ENCODE measurements at places on chromosomes 3 and 15.
A peak's percentile ranks its signal among the peaks of the same experiment; 100 is the strongest.

DNA sequence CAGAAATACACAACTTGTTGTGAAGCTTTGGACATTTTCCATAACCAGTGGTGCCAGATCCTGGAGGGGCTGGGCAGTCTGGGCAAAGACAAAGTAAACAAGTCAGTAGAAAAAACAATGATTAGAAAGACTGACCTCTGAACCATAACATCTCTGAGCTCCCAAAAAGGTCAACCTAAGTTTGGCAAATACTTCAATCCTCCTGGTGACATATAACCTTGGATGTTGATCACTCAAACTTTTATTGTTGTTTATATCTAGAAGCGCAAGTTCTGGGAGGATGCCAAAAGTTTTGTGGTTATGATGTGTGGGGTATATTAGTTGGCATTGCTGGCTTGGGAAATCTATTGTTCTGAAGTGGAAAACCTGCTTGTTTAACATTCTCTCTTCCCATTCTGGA lies 257.7 kb downstream of the DIPK2A start:
- DNase-seq, result peak; percentile 77

DNA sequence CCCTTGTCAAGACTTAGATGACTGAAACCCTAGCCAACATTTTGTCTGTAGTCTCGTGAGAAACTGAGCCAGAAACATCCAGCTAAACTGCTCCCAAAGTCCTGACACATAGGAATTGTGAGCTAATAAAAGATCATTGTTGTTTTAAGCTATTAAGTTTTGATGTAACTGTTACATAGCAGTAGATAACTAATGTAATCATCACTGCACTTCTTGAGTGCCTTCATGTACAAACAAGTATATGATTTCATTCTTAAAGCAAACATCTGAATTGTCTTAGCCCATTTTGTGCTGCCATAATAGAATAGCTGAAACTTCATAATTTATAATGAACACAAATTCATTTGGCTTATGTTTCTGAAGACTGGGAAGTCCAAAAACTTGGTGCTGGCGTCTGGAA lies 87.3 kb downstream of the NSUN3 start:
- no peak for DNase-seq

DNA sequence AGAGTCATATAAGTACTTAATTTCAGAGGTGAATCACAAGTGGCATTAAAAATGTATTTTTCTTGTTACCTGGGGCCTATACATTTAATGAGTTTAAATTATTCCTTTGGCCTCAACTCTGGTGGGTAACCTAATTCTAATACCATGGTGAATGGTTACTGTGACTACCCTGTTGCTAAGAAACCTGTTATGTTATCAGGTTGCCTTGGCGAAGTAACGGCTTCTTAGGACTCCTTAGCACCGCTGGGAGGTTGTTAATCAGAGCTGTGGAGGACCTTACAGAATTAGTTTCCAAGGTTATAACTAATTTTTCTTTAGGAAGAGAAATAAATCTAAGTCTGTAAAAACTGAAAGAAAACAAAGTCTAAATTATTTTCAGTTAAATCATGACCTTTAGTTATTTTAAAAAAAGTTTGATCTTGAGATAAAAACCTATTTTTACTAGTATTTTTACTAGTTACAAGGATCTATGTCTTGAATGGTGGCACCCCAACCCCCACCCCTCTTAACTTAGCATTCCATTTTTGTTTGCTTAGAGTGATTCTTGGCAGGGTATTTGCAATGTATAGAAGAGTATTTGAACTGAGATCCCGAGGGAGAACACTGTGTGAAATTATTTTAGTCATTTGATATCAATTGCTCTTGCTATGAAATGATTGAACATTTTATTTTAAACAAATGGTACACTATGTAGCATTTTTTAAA lies 155.5 kb downstream of the FNDC3B start:
- DNase-seq, result peak; percentile 85

DNA sequence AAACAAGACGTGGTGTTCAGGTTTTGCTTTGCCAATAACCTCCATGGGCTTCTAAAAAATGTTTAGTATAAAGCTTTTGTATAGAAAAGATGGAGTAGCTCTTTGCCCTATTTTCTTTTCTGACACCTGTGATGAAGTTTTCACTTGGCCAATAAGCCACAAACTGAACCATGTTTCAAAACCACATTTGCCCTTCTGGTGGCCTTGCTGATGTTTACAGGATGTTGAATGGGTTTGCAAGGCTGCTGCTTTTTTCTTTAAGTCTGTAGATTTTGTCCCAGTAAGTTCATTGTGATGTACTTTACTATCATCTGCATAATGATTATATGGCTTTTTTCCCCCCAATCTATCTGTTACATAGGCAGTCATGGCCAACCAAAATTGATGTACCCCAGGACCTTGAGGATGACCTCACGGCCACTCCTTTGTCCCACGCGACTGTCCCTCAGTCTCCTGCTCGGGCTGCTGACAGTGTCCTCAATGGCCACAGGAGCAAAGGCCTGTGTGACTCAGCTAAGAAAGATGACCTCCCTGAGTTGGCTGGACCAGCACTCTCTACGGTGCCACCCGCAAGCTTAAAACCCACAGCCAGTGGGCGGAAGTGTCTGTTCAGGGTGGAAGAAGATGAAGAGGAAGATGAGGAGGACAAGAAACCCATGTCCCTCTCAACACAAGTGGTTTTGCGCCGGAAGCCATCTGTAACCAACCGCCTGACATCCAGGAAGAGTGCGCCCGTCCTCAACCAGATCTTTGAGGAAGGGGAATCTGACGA lies 60.8 kb downstream of the SNRK start:
- no peak for DNase-seq

DNA sequence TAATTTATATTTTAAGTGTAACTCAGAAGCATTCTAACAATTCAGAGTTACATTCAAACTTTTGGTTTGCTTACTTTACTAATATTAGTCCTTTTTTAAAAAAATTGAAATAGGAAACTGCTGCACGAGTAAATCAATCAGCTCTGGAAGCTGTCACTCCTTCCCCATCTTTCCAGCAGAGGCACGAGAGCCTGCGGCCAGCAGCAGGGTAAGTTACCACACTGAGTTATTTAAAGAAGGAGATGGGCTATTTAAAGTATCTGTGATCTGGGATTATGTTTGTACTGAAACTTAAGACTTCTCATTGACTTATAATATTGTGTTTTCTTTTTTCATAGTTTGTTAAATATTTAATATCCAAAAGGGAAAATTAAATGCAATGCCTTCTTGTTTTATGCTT lies 29.3 kb downstream of the APPL1 start:
- no peak for DNase-seq

- DNase-seq, result peak; percentile 18
Measured at GRCh38 chr3:36729204-36730056, 34.9 kb downstream of the DCLK3 start.

- no peak for DNase-seq
Measured at GRCh38 chr3:172309741-172310427, 138.4 kb downstream of the GHSR start.

GRCh38 chr3:159170436-159171003 lies 368.7 kb downstream of the MFSD1 start:
- DNase-seq, result no peak

- DNase-seq, result no peak
Measured at GRCh38 chr3:21393683-21394311, 357.2 kb downstream of the ZNF385D start.

- no peak for DNase-seq
Measured at GRCh38 chr3:129021140-129021551, 20.0 kb downstream of the EFCC1 start.

DNA sequence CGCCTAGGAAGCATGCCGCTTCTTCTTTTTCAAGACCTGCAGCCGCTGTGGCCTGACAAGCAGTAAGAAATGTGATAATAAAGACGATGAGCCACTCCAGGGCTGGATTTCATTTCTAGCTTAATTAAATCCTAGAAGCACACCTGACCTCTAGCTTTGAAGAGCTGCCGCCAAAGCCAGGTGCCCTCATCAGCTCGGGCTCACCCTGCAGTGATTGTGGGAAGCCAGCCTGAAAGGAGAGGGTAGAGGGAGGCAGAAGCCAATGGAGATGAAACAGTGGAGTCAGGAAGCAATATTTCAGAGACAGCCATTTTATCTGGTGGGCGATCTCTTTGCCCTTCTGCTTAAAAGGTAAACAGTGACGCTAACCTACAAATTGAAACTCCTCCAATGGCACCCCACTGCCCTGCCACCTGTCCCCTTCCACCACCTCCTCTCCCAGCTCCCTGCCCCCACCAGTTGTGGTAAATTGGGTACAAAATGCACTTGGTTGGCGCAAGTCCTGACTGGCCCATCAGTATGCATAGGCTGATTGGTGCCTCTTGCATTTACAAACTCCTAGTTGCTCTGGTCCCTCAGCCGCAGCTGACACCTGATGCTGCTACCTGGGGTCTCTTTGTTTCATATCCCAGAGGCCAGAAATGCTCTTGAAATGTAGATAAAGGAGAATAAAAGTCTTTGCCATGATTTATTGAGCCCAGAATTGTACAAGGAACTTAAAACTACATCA lies 385.3 kb downstream of the PDCD6IP start:
- DNase-seq, result peak; percentile 92

- DNase-seq, result no peak
Measured at GRCh38 chr3:131564812-131565211, 62.0 kb upstream of the MRPL3 start.

DNA sequence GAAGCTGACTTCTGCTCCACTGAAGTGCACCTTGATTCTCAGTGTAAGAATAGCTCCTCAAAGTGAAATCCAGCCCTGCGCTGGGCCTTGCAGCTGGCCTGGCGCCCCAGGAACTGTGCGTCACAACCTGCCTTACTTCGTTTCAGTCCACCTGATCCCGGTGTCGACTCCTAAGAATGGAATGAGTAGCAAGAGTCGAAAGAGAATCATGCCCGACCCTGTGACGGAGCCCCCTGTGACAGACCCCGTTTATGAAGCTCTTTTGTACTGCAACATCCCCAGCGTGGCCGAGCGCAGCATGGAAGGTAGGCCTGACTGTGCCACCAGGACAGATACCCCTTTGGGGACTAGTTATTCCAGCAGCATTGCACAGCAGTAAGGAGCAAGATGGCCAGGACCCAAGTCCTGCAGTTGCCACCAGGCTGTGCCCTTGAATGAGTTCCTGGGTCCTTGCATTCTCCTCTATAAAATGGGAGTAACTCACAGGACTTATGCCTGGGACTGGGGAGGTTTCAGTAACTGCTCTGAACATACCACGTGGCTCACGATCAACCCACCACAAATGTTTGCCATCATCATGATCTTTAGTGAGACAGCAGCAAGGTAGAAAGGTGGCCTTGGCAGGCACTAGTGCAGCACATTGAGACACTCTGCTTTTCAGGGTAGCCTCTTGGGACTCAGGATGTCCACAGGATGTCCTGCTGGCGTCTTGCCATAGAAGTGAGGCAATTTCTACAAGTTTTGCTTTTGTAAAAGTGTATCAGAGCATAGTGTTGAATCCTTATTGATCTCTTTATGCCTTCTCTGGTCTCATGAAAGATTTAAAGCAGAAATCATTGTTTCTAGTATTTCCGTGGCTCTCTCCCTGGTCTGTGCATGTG lies 46.8 kb downstream of the PXYLP1 start:
- no peak for DNase-seq

DNA sequence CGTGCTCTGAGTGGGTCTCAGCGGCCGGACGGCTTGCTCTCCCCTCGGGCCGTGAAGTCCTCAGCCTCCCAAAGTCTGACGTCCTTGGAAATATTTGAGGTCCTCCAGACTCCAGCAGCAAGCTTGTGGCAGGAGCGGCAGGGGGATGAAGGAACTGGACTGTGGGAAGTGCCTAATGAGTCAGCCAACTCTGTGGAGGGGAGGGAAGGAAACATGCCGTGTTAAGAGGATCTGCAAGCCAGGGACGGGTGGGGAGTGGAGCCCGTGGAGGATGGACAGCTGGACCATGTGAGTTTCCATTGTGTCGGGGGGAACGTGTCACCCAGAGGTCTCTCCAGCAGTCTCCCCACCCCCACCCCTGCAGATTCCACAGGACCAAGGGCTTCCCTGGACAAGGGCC lies 39.4 kb upstream of the IDH2 start:
- DNase-seq, result no peak

GRCh38 chr15:37819191-37819590 lies 115.2 kb upstream of the TMCO5A start:
- DNase-seq, result no peak

- DNase-seq, result no peak
Measured at GRCh38 chr3:168141405-168141998, 45.8 kb upstream of the GOLIM4 start.

- DNase-seq, result no peak
Measured at GRCh38 chr3:53671961-53672299, 174.3 kb downstream of the CHDH start.

GRCh38 chr3:50913260-50913659 lies 238.5 kb downstream of the DOCK3 start:
- peak; percentile 51 for DNase-seq

DNA sequence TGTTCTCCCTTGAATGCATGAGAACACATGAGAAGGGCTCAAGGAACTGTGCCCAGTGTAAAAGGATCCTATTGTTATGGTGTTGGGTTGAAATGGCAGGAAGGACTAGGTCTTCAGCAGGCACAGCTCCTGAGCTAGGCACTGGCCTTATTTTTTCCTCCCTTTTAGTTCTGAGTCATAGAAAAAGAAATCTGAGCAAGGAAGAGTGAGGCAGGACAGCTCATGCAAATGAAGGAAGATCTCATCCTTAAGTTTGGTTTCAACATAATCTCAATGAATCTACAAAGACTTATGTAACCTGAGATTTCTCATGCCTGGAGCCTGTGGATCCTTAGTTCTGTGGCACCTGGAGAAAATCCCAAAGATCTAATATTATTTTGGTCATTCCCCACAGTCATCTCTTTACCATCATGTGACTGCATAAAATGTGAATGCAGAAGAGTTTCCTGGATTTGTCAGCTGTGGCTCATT lies 188.6 kb upstream of the TBL1XR1 start:
- peak; percentile 16 for DNase-seq

DNA sequence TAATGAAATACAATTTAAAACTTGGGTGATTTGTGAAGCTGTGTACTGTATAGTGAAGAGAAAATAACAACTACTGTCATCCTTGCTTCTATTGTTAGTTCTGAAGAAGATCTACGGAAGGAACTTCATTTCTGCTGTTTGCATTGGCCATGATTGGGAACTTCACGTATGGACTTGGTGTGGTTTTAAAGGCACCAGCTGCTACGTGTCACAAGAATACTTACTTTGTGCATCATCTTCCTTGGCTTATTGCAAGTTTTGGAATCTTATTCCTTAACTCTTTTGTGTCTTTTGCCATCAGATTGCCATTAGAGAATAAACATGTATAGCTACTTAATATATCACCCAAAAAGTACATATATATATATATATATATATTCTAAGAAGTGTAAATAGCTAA lies 75.0 kb upstream of the VEPH1 start:
- DNase-seq, result no peak

DNA sequence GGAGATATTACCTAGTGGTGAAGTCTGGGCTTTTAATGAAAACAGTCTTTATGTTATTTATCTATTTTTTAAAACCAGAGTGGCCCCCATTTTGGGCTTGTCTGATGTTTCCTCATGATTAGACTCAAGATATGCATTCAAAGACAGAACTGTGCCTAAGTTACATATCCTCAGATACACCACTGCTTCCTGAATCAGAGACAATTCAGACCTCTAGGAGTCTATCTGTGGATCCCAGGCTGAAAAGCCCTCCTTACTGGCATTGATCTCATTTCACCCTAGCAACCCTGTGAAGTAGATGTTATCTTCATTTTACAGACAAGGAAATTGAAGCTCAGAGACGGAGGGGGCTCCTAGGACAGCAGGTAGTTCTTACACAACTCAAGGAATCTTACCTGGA lies 16.8 kb upstream of the TGM5 start:
- DNase-seq, result no peak

Data from NCI-H1105 treated with DMSO at 0.1 percent for 48 hours (cell line).